ENCODE measurements at places on chromosomes 7 and 10. TPM values are rescaled to one million over a fixed set of nuclear protein-coding genes. Genes with fewer than 3 reads are reported as not detected.
A peak's percentile ranks its signal among the peaks of the same experiment; 100 is the strongest.

- no peaks in the 10 kb centered on the region for H3K27me3 ChIP-seq
- H3K4me3 ChIP-seq, result no peak overlapping the region
- peak; percentile 38 for DNase-seq
- peaks cover 5% of the 10 kb centered on the region for H3K4me1 ChIP-seq
Observed at GRCh38 chr7:120060281-120060680, 212.7 kb upstream of the KCND2 start.

GRCh38 chr7:94949532-94949931 lies 42.1 kb downstream of the PPP1R9A start:
- no peak overlapping the region for H3K4me3 ChIP-seq
- H3K27me3 ChIP-seq, result no peaks in the 10 kb centered on the region
- H3K27ac ChIP-seq, result no peak overlapping the region
- H3K4me1 ChIP-seq, result no peaks in the 10 kb centered on the region

EPHB6 gene
- total RNA-seq, result 15.7 TPM

CYP3A4 gene
- total RNA-seq, result not detected
